Astrocyte (in vitro differentiated cells and primary cell): ENCODE measurements at places on chromosomes 6 and 20. TPM values are rescaled to one million over a fixed set of nuclear protein-coding genes. Genes with fewer than 3 reads are reported as not detected.

The GMPR gene
- 1.6 and 2.0 TPM in 2 replicates for total RNA-seq

The CCDC167 gene
- total RNA-seq: 24.0 and 31.9 TPM in 2 replicates

The DDAH2 gene
- total RNA-seq: 62.5 and 72.4 TPM in 2 replicates

The ATP9A gene
- 12.9 and 13.5 TPM in 2 replicates for total RNA-seq
